Activated CD8-positive, alpha-beta T cell treated with anti-CD3 and anti-CD28 coated beads for 36 hours (primary cell): ENCODE measurements at places on chromosomes 12 and 14. TPM values are rescaled to one million over a fixed set of nuclear protein-coding genes. Genes with fewer than 3 reads are reported as not detected.

DNA sequence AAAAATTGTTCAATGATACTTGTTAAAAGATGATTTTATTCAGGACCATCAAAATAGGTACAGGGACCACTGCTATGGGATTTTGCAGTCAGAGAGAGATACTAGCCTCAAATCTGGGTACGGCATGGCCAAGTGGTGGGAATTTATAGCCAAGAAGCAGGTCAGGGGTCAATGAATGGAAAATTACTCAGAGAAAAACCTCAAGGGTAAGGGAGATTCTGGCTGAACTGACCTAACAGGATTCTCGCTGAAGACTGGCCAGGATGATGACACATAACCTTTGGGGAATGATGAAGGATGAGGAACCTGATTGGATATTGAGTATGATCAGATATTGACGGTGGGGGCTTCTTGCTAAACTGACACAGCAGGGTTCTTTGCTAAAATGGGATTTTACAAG is 32.7 kb downstream of the DEPDC4 start:
- DNase-seq: no peak

- no peak for DNase-seq
Observed at GRCh38 chr14:101101456-101102056, 198.0 kb upstream of the RTL1 start.

DRAM1 gene
- 3.8 TPM for total RNA-seq

GARIN6 gene
- not detected for total RNA-seq

NDUFA12 gene
- 128 TPM for total RNA-seq

P2RX7 gene
- 3.6 TPM for total RNA-seq

- DNase-seq: no peak
Observed at GRCh38 chr14:97306760-97307246, 509.6 kb downstream of the VRK1 start.

DNA sequence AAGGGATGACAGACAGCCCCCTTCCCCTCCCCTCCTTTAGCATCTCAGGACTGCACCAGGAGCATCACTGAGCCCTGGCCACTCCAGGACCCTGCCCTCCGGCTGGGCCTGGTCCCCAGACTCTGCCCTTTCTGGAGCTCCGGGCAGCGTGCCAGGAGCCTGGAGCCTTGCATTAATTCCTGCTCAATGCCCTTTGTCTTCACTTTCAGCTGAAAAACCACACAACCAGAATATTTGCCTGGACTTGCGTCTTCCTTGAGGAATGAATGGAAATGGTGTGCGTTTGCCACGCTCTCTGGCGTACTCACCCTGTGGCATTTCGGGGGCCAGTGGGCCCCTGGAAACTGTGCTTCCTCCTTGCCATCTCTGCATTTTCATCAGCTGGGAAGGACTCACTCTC is 8.5 kb upstream of the RFLNA start:
- DNase-seq: no peak

TTLL5 gene
- total RNA-seq: 27.2 TPM

- DNase-seq: no peak
Observed at GRCh38 chr12:50282721-50283228, 545 bp downstream of the LIMA1 start.

GRCh38 chr12:92244036-92244435 is 98.4 kb upstream of the BTG1 start:
- DNase-seq: no peak

DNA sequence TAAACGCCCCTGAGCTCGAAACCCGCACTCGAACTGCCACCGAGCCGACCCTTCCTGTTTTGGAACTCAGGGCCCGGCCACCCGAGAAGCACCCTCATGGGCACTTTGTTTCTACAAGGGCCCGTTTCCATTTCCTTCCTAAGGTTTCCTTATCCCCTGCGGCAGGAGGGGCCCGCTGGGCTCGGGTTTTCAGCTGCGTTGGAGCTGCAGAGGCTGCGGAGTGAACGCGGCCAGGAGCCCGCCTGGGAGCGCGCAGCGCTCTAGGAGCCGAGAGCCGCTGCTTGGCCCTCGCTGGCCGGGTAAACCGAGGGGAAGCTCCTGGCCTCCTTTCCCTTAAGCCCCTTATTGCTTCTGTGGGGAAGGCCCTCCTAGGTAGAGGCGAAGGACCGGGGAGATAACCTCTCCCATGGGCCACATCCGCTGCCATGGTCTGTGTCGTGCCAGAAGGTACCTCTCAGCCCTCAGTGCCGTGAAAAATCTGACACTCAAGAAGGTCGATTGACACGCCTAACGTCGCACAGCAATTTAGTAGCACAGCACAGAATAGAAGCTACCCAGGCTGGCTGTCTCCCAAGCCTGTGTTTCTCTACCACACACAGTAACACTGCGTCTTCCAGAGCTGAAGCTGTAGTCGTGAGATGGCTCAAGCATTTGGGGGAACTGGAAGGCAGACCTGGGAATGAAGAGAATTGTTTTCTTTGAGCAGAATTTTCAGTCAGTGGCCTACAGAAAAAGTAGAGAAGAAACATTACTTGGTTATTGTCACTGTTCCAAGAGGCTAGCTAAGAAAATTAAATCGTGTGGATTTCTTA is 12.9 kb upstream of the CALM1 start:
- DNase-seq: peak; percentile 78
